Activated CD4-positive, alpha-beta memory T cell treated with anti-CD3 and anti-CD28 coated beads, Interleukin-2, amount 10 ng/mL, durations not matched to agents 7 days and 5 days (primary cell): ENCODE measurements at places on chromosomes 3 and 15.

GRCh38 chr3:89107461-89108290 lies at the start of gene EPHA3:
Gene EPHA3, plus strand, starts transcription at chr3:89107621. Its CDS starts 128 bp downstream, at chr3:89107749.
- peak; percentile 40 for DNase-seq

DNA sequence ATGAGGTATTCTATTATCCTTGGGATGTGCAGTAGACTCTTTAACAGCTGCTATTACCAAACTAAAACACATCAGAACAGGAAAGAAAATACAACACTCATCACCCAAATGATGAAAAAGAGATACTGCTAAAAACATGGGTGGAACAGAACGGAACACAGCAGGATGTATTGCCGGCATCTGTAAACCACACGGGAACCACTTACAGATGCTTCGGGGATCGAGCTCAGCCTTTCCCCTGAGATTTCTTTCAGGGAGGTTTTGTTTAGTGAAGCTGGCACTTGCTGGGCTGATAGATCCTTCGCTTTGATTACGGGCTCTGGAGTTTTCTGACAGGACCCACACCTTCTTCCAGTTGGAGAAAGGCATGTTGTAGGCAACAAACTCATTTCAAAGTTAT lies 182.3 kb upstream of the FAM3D start:
- DNase-seq = no peak

DNA sequence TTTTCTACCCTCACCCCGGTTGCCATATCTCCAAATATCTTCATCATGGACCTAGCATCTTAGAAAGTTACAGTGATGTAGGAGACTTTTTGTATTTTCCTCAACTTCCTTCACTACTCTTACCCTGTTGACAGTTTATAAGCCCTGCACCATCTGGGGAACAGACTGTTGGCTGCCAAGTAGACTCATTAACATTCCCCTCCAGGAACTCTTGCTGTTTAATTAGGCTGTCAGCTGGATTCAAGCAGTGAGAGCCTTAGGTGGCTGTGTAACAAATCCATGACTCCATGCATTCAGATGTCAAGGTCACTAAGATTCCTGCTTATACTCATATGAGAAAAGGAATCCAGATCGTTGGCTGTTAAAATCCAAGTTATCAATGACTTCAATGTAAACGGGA lies 198.3 kb downstream of the NAALADL2 start:
- no peak for DNase-seq

- no peak for DNase-seq
Observed at GRCh38 chr3:11653298-11654055, 9.8 kb upstream of the VGLL4 start.

DNA sequence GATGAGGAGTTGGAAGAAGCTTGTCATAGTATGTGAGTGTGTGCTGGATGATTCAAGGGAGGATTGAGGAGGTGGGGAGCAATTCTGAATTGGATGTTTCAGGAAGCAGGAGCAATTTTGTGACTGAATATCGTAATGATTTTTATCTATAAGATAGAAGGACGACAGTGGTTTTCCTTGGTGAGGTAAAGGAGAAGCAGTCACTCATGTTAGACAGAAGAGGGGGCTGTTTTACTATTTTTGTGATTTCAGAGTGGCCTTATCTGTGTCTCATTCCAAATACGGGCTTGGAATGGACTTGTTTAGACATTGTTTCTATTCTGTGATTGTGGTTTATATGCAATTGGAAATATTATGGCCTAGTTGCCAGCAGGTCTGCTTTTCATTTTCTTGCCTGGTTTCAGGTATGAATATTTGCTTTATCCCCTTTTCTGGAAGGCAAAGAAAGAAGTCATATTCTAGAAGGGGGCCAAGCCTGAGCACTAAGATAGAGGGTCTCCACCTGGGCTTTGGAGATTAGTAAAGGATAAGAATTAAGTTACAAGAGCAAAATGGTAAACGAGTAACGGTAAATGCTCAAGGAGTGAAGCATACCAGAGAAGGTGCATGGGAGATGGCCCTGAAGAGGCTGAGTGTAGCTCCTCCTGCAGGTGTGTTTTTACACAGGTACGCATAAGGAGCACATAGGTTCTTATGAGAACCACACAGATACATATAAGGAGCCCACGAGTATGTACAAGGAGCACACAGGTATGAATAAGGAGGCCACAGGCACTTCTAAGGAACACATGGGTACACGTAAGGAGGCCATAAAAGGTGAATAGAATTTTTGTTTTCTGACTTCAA lies 124.6 kb upstream of the KCNAB1 start:
- DNase-seq = no peak

GRCh38 chr3:189563853-189564563 lies 67.2 kb upstream of the TP63 start:
- DNase-seq = peak; percentile 71

GRCh38 chr15:72911626-72912025 lies 128.1 kb upstream of the ADPGK start:
- DNase-seq = no peak

DNA sequence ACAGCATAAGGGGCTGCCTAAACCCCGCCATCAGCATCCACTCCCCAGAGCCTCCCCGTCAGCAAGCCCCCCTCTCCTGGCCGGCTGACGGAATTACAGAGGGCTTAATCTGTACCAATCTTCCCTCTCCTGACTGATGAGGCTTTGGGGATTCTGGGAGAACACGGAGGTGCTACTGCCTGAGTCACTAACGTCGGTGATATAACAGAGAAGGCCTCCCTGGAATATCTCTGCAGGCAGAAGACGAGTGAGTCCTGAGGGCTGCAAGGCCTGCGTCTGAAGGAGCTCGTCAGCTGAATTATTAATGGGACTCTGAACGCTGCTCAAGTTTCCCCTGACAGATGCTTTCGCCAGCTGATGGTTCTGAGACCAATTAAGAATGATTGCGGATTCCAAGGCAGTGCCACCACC lies 147.7 kb downstream of the XXYLT1 start:
- no peak for DNase-seq

DNA sequence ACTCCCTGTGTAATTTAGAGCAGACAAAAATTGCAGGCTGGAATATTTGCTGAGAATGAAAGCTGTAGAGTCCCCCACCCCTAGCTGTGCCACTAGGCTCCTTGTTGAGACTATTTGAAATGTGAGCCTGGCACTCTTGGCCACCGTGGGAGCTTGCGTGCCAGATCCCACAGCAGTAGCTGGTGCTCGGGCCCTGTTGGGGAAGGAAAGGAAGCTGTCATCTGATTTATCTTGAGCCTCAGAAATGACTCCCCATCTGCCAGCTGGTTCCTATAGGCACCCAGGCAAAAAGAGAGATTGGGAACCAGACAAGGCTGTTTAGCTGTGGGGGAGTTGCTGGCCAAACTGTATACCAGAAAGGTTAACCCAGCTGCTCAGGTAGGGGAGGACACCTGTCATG lies 23.4 kb upstream of the CLEC3B start:
- DNase-seq = no peak

DNA sequence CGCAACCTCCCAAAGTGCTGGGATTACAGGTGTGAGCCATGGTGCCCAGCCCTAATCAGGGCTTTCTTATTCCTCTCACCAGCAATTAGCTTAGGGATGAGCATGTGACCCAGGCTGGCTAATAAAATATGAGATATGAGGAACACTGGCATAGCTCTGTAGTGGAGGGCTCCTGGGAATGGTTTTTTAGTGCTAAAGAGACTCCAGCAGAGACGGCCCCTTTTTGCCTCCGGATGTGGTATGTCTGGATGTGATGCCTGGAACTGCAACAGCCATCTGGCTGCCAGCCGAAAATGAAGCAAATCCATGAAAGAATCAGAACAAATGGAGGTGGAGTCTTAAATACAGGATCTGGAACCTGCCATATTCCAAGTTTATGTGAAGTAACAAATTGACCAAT lies 69.1 kb upstream of the MAGI1 start:
- no peak for DNase-seq

- DNase-seq = no peak
Observed at GRCh38 chr3:109973733-109974132, 636.4 kb upstream of the DPPA4 start.
